Smooth muscle cell of trachea (primary cell): ENCODE measurements at places on chromosomes 5 and 9. TPM values are rescaled to one million over a fixed set of nuclear protein-coding genes. Genes with fewer than 3 reads are reported as not detected.

NRG2 gene
- total RNA-seq = 0.66 and 0.73 TPM in 2 replicates

INSL6 gene
- total RNA-seq = not detected in 2 replicates

PAX5 gene
- not detected in 2 replicates for total RNA-seq

IL4 gene
- not detected in 2 replicates for total RNA-seq

CCDC107 gene
- total RNA-seq = 12.4 and 19.8 TPM in 2 replicates

CER1 gene
- total RNA-seq = not detected in 2 replicates

PRDM9 gene
- total RNA-seq = not detected in 2 replicates

PLK2 gene
- total RNA-seq = 55.7 and 536 TPM in 2 replicates

DDX4 gene
- under 0.01 TPM in 1 of 2 replicates, not detected in the other for total RNA-seq

PCDHGB6 gene
- total RNA-seq = 5.1 and 6.5 TPM in 2 replicates

DBH gene
- total RNA-seq = not detected in 2 replicates

CNTNAP3 gene
- 0.15 and 0.50 TPM in 2 replicates for total RNA-seq

MYMK gene
- not detected in 2 replicates for total RNA-seq

PCDHB7 gene
- under 0.01 and 0.66 TPM in 2 replicates for total RNA-seq

TMEM8B gene
- total RNA-seq = 6.5 and 7.4 TPM in 2 replicates
